ENCODE measurements at places on chromosomes 3 and 15. TPM values are rescaled to one million over a fixed set of nuclear protein-coding genes. Genes with fewer than 3 reads are reported as not detected.

Gene MUSTN1
- not detected for total RNA-seq

Gene TAGLN3
- not detected for total RNA-seq

Gene GOLGA8S
- total RNA-seq, result not detected

Gene PPP1R14D
- not detected for total RNA-seq

Gene CFAP161
- not detected for total RNA-seq

Gene MKRN2
- total RNA-seq, result 39.5 TPM

Gene CGNL1
- total RNA-seq, result 12.0 TPM

Gene LEKR1
- total RNA-seq, result not detected

Gene ANKUB1
- total RNA-seq, result not detected

Gene SMCO1
- not detected for total RNA-seq

Gene ACTL6A
- total RNA-seq, result 34.8 TPM

Gene STAC
- 0.32 TPM for total RNA-seq

Gene IL5RA
- total RNA-seq, result not detected

Gene ANKRD63
- not detected for total RNA-seq

Gene SERINC4
- total RNA-seq, result not detected

Gene GOLGA6B
- total RNA-seq, result not detected

Gene KCNMB2
- not detected for total RNA-seq

Gene RAB6B
- total RNA-seq, result 0.81 TPM

Gene SH2D7
- total RNA-seq, result not detected

Gene FSD2
- total RNA-seq, result not detected

Gene LRRN1
- total RNA-seq, result not detected

Gene EFCAB12
- total RNA-seq, result not detected

Gene UROC1
- total RNA-seq, result not detected

Gene MLF1
- total RNA-seq, result 4.9 TPM

Gene MYD88
- 29.2 TPM for total RNA-seq

Gene AMOTL2
- total RNA-seq, result 193 TPM

Gene MRAS
- 20.4 TPM for total RNA-seq

Gene LSAMP
- total RNA-seq, result 0.16 TPM

Gene CDHR4
- not detected for total RNA-seq

Gene IMPG2
- not detected for total RNA-seq

Gene C3orf49
- total RNA-seq, result not detected

Gene ZNF662
- total RNA-seq, result 0.36 TPM
